ENCODE measurements at places on chromosomes 6 and 20. TPM values are rescaled to one million over a fixed set of nuclear protein-coding genes. Genes with fewer than 3 reads are reported as not detected.

Gene GTSF1L
- total RNA-seq: not detected

DNA sequence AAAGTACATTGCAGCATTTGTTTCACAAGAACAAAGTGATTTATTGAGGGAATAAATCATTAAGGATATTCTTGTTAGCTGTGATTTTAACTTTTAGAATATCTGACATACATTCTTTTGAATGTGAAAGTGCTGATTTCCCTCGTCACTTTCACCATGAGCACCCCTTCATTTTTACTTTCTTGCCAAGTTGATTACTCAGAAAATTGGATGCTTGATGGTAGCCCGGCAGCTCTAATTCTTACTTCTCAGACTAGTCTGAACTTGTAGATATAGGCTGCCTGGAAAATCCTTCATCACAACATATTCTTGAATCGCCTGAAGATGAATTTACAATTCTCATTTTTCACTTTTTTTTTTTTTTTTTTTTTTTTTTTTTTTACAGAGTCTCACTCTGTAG is 147.1 kb upstream of the SMLR1 start:
- no peak for DNase-seq

- no peak for DNase-seq
Measured at GRCh38 chr6:157510323-157511188, 129.6 kb downstream of the ZDHHC14 start.

GRCh38 chr20:49397525-49397924 is 84.9 kb downstream of the KCNB1 start:
- no peak for DNase-seq

DNA sequence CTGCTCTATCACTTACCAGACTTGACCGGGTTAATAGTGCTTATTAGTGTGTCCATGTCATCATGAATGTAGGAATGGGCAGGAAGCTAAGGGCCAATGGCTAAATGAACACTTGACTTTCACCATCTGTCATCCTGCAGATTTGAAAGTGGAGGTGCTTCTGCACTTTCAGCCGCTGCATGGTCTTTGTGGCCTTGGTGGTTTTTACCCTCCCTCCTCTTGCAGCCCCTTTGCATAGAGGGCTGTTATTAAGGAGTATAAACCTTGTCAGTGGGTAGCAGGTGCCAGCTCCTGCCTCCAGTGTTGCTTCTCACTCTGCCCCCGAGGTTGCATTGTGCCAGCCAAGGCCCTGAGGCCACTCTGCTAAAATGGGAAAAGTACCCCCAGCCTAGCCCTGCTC is 122.2 kb upstream of the TNFAIP3 start:
- DNase-seq: no peak

DNA sequence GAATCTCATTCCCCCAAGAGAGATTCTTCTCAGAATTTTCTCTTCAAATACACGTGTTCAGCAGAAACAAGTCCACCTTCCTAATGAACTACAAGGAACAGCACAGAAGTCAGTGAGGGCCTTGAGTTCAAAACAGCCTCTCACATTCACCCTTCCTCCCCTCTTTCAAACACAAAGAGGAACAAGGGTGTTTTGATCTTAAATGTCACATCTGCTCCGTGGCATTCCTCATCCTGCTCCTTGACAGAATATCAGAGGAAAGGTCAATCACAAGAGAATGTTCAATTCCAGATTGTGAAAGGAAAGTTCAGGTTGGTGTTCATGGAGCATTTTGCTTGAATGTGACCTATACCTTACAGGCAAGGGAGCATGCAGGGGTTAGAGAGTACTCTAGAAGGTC is 35.6 kb upstream of the FAM210B start:
- DNase-seq: no peak

DNA sequence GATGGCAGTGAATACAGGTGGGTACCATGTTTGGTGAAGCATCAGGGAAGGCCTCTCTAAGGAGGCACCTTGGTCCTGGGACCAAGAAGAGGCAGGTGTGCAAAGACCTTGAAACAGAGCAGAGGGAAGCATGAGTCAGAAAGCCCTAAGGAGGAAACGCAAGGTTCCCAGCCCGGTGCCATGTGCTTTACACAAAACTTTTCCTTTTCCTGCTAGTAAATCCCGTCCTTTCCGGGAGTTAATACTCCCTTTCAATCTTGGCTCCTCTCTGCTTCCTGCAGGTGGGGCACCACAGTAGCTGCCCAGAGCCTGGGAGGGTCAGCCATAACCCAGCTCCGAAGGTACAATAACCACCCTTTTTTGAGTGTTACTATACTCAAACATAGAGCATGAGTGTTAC is 19.4 kb upstream of the SLC23A2 start:
- DNase-seq: no peak

DNA sequence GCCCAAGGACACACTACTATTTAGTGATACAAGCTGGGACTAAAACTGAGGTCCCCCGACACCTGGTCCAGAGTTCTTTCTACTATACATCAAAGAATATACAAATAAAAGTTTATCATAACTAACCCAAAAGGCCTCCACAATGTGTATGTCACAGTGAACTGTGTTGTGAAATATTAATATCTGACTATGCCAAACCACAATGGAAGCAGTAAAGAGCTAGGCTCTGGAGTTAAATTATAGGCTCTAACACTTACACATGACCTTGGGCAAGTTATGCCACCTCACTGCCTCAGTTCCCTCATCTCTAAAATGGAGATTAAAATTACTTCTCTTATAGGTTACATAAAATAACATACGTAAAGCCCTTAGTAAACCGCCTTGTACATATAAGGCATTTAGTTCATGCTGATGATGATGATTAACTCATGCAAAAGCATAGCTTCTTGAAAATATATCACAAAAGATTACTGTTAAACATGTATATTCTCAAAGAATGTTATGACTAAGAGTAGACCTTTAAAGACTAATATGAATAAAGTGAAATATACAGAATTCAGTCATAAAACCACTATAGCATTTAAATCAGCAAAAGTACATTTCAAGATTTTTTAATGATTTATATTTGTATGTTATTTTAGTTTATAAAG is 5.7 kb downstream of the SUPT3H start:
- no peak for DNase-seq

GRCh38 chr6:32718879-32719278 is 22.3 kb upstream of the HLA-DQA2 start:
- DNase-seq: no peak

DNA sequence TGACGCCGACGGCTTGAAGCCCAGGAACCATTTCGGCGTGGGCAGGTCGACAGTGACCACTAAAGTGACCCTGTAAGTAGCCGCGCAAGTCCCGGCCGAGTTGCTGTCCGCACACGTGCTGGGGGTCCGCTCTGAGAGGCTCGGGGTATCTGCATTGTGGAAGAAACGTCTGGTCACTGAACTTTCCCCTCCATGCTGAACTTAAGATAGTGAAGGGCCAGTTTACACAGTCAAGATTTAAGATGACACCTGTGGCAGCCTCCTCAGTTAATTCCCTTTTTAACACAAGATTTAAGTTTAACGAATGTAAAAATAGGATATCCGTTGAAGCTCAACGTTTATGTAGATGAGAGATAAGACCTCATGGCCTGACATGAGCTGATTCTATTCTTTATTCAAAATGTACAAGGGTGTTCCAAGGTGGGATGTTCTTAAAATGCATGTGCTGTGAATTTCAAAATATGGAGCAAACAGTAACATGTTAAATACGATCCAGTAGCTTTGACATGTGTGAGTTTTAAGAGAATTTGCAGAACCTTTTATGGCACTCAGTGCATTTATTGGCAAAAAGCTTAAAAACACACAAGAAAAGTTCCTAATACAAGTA is 116.2 kb downstream of the RTN4IP1 start:
- no peak for DNase-seq

GRCh38 chr6:153873541-153873940 is 165.5 kb upstream of the OPRM1 start:
- DNase-seq: no peak

DNA sequence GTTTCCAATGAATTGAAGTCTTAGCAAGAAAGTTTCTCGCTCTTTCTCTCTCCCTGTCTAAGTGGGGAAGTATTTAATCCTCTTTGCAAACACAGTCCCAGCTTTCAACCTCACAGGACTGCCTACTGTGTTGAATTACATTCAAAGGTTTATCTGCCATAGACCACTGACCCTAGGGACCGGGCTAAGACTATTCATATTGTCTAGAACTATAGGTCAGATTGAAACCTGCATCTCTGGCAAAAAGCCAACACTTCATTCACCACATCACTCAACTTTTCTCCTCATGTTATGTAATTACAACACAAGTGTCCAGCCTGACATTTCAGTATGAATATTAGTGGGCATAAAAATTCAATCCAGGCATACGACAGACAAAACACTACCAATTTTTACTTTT is 314.7 kb upstream of the RSPO3 start:
- no peak for DNase-seq

DNA sequence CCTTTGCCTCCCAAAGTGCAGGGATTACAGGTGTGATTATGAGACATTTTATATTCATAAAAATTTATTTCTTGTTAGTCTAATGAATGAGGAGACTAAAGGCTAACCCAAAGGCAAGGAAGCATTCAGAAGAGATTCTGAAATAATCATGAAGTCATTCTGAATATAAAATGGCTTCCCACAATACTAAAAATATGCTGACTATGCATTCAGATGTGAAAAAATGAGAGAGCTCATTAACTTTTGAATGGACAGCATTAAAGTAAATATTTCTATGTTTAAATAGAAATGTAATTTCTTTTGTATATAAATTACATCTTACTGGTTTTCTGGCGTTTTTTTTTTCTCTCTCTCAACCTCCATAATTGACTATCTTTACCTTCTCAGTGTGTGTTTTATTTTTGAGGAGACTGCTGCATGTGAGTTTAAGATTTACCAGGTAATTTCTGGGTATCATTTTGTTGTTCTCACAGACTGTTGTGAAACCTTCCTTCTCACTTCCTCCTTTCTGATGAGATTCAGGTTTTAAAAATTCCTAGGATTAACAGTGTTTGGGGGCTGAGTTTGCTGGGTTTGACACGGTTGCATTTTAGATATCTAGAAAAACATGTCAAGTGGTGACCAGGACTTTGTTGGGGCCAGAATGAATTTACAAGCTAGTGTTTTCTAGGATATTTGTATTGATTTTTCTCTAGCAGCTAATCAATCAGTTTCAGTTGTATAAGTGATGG is 316.6 kb downstream of the CDKAL1 start:
- DNase-seq: no peak

GRCh38 chr6:47135772-47136171 is 93.6 kb upstream of the ADGRF1 start:
- no peak for DNase-seq

Data from osteocyte (in vitro differentiated cells).